ENCODE measurements at places on chromosomes 3 and 15.

DNA sequence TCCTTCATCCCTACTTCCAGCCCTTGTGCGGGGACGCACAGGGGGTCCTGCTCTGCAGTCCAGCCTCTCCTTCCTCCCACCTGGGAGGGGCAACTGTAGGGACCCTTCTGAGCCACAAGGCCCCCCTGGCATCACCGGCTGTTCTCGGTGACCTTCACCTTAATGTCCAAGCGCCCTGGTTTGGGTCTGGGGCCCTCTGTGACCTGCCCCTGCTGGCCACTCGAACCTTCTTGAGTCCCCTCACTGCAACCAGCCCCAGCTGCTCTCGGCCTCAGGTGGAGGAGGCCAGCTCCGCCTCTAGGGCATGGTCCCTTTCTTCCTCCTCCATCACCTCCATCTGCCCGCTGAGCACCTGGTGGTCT is 57.9 kb downstream of the RGMA start:
- no peak for DNase-seq

GRCh38 chr15:24955531-24955921 is 739 bp downstream of the SNRPN start:
- DNase-seq = no peak

- DNase-seq = no peak
These were observed 14.6 kb downstream of the RAB43 start for GRCh38 chr3:129106866-129107565.

- peak; percentile 62 for DNase-seq
These were observed 189.5 kb downstream of the ADAMTSL3 start for GRCh38 chr15:83843471-83843871.

GRCh38 chr15:55743729-55744655 is 1.0 kb upstream of the PRTG start:
- DNase-seq = no peak

- peak; percentile 51 for DNase-seq
These were observed 1.8 kb upstream of the MYL3 start for GRCh38 chr3:46865031-46865507.

GRCh38 chr3:98814817-98815420 is 51.8 kb downstream of the ST3GAL6 start:
- peak; percentile 75 for DNase-seq

DNA sequence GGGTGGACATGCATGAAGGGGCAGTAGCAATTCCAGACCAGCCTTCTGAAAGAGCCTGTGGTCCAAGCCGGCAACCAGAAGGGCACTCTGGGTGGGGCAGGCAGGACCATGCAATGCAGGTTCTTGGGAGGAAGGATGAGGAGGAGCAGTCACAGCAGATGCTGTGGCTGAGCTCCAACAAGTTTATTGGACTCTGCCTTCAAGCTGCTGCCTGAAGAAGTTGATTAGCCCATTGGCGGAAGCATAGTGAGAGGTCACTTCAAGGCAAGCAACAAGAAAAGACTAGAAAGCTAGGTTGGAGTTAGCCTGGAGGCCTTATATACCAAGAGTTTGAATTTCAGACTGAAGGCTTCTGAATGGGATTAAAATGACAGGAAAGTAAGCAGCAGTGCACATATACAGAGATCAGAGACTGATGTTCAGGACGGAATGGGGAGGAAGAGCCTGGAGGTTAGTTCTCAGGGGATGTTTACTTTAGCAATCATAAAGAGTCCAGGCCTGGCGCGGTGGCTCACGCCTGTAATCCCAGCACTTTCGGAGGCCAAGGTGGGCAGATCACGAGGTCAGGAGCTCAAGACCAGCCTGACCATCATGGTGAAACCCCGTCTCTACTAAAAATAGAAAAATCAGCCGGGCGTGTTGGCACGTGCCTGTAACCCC is 39.9 kb downstream of the SFMBT1 start:
- DNase-seq = no peak

- no peak for DNase-seq
These were observed 715 bp upstream of the SCAPER start for GRCh38 chr15:76905855-76906254.
